ENCODE measurements at places on chromosomes 5 and 9.

DNA sequence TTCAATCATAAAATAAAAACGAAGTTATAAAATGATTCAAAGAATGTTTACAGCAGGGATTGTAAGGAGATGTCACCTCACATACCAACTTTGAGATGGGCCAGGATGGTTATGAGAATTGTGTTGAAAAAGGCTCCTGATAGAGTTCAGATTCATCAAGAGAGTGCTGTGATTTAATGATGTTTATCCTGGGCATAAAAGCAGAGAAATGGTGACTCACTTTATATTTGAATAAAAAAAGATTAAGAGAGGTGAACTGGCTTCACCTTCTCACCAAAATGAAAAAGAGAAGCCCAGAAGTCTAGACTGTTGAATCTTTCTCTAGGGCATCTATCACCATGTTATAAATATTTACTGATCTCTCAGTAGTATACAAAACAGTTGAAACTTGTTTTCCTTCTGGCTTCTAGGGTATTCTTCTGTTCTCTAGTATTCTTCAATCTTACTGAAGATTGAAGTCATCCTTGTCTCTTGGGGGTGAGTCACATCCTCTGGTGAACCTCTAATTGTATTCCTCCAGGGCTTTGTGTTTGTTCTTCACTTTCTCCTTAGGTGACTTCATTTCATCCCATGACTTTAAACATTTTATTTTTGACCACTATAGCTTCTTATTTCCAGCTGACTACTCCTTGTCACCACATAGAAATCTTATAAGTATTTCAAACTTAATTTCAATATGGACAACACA is 1237.3 kb upstream of the C9orf72 start:
- peak; percentile 21 for DNase-seq

GRCh38 chr5:168706655-168707069 is 127.5 kb upstream of the PANK3 start:
- DNase-seq = no peak

- no peak for DNase-seq
Observed at GRCh38 chr5:171450423-171451331, 31.2 kb downstream of the FGF18 start.

DNA sequence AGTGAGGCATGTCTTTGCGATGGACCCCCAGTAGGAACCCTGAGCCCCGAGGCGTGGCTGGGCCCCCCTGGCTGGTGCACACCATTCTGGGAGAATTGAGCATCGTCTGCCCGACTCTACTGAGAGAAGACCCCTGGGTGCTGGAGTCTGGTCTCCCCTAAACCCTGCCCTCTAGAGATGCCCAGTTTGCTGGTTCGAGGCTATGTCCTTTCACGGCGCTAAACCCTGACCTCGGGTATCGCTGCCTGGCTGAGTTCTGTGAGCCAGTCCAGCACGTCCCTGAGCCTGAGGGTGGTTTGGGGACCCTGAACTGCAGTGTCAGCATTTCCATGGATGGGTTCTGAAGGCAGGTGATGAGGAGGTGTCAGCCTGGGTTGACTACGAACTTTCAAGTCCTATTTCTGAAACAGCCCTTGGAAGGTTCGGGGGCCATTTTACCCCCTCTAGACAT is 128.8 kb downstream of the RXRA start:
- no peak for DNase-seq

DNA sequence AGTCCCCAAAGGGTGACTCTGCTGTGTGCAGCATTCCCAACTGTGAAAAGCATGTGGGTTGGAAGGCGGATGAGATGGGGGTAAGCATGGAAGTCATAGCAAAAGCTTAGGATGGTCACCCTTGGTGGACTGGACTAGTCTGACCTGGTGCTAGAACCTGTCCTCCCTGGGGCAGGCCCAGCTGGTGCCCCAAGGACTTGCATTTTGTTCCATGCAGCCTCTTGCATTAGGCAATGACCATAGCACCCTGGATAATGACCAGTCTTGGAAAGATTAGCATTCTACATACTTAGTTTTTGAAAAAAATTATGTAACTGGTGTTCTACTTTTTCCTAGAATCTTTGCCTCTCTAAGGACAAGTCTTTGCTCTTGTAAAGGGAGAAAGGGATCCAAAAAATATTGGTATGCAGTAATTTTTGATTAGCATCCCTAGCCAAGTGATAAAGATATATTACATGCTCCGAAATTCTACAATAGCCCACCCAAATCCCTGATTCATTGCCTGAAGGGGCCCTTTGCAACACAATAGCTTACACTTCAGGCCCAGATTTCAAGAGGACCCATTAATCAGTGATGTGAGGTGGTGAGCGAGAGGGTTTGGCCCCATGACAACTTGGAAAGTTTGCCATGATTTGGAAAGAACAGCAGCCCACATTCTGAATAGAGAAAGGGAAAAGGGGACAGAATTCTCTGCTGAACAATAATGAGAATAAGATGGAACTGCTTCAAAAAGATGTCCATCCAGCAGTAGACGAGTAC is 93.3 kb upstream of the CD180 start:
- DNase-seq = no peak

GRCh38 chr9:91155746-91156376 is 205.9 kb downstream of the AUH start:
- DNase-seq = no peak

DNA sequence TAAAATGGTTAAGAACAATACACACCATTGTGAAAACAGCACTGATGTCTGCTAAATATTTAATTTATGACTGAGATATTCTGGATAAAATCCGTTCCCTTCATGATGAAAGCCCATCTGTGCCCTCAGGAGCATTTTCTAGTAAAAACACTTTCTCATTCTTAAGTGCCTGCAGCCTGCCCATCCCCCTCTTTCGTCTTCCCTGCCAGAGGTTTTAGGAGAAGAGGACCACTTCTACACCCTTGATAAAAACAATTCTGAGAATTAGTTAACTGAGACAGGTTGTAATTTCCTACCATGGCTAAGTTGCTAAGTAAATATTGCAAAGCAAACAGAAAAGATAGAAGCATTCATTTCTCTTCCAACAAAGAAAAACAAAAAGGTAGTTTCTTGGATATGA is 272.6 kb downstream of the ATPSCKMT start:
- no peak for DNase-seq

DNA sequence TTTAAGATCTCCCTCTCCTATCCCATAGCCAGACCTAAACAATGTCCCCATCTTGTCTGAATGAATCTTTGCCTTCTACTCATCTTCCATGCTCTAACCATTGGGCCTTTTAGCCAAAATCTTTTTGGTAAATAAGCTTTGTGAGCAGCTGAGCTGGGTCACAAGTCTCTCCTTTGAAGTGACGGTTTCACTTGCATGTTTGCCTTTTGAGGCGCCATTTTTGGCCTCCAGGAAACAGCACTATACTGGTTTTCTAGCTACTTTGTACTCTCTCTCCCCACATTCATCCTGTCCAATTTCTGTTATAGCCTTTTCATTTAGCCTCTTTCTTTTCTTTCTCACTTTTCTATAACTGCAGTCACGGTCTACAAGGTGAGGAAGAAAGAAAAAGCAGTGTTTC is 195.5 kb upstream of the C9orf72 start:
- no peak for DNase-seq

DNA sequence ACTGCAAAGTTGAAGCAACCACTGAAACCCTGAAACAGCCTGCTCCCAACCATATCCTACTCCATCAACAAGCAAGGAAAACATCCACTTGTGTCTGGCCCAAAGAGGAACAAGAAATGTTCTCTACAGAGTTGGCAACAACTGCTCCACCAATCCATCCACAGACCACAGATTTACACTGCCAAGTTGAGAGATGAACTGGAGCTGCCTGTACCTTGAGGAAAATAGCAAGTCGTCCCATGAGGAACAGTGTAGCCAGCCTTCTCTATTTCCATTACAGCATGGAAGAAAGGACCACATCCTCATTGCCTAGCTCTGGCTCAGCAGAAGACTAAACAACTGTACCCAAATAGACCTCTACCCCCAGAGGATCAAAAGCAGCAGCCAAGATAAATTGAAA is 60.4 kb downstream of the DEPDC1B start:
- DNase-seq = peak; percentile 1

GRCh38 chr9:109499631-109500410 is 1.7 kb upstream of the PTPN3 start:
- DNase-seq = no peak

GRCh38 chr9:30078195-30078594 is 2306.2 kb upstream of the ACO1 start:
- no peak for DNase-seq

GRCh38 chr9:22142671-22143070 is 133.6 kb upstream of the CDKN2B start:
- no peak for DNase-seq

Data from MV-4-11 (cell line).